ENCODE measurements at places on chromosomes 7 and 10.
A peak's percentile ranks its signal among the peaks of the same experiment; 100 is the strongest.

DNA sequence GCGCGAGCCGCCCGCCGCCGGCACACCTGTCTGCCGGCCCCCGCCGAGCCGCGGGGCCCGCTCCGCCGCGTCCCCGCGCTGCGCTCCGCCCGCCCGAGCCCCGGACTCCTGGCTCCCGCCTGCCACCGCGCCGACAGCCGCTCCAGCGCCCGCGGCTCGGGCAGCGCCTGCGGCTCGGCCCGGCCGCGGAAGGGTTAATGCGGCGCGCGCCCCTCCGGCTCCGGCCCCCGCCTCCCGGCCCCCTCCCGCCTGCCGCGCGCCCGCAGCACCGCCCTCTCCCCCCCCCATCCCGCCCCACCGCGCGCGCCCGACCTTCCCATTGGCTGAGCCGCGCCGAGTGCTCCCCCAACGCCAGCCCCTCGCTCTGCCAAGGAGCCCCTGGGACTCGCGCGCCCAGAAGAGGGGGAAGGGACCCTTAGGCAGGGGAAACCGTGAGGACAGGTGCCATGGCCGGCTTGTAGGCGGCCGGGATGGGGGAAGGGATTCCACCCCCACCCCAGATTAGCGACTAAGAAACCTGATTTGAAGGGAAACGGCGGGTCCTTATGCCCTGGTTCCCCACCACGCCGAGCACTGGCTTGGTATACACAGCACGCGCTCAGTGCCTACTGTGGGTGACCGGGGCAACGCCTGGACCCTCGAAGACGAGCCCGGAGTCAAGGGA is at the start of gene KCNH2:
Gene KCNH2 (minus strand): TSS at position 196 of the 664 bp plus-strand sequence. CDS start 408 bp downstream, outside the sequence.
- DNase-seq, result peak; percentile 78

DNA sequence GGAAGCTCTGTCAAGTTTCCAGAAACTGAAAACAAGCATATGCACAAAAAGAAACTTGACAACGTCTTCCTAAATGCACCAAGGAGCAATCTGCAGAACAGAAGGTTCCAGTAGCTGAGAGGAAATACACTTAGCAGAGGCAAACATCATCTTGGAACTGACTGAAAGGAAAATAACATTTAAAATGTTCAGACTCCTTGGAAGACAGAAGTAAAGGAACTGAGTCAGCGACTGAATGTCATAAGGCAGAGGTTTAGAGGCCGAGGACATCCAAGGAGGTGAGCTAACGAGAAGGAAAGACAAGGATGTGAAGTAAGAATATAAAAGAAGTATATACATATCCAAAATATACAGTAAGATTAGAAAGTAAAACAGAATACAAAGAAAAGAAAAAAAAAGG is 24.1 kb downstream of the SEMA3D start:
- no peak for DNase-seq

DNA sequence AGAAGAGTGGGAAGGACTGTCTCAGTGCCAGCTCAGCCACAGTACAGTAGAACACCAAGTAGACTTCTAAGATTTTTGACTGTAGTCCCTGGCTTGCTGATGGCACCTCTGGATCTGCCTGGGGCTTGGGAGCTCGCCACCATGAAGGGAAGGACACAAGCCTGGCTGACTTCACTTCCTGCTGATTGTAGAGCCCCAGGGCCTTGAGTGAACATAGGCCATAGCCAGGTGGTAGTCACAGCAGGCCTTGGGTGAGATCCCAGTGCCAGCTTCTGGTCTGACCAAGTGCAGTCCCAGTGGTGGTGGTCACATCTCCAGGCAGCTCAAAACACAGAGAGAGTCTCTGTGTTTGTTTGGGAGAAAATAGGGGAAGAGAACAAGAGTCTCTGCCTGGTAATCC is 57.6 kb upstream of the HBP1 start:
- no peak for DNase-seq

- no peak for DNase-seq
Observed at GRCh38 chr10:12852687-12853086, 148.8 kb downstream of the CCDC3 start.

- no peak for DNase-seq
Observed at GRCh38 chr7:25117226-25118047, 7.6 kb downstream of the CYCS start.

- no peak for DNase-seq
Observed at GRCh38 chr10:114694062-114694461, 36.0 kb upstream of the ABLIM1 start.

- DNase-seq, result no peak
Observed at GRCh38 chr10:94108200-94108599, 114.5 kb downstream of the PLCE1 start.

GRCh38 chr7:11416641-11417458 is 415.1 kb downstream of the THSD7A start:
- DNase-seq, result no peak

GRCh38 chr10:133292919-133293809 is 15.5 kb downstream of the TUBGCP2 start:
- no peak for DNase-seq

- no peak for DNase-seq
Observed at GRCh38 chr10:77983384-77984341, 45.7 kb downstream of the POLR3A start.

DNA sequence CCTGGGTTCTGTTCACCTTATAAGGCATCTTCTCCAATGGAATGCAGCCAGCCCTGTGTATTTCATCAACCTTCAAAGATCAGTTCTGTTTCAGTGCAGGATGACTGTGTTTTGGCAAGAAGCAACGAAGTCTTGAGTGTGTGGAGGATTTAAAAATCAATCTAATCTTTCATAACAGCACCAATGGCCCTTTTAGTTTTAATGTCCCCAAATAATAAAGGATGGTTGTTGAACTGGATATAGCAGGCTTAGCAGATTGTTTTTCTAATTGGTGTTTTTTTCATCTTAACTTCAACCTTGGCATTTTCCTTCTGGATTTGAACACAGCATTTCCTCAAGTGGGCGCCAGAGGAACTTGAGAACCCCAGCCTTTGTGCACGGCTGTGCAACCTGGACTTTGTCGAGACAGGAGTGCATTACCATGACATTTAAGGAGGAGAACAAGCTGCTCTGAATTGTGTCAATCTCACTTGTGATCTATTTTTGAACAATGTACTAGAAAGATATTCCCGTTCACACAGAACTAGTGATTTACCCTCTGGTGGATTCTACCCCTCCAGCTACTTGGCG is 313.3 kb upstream of the AKR1E2 start:
- DNase-seq, result peak; percentile 19

DNA sequence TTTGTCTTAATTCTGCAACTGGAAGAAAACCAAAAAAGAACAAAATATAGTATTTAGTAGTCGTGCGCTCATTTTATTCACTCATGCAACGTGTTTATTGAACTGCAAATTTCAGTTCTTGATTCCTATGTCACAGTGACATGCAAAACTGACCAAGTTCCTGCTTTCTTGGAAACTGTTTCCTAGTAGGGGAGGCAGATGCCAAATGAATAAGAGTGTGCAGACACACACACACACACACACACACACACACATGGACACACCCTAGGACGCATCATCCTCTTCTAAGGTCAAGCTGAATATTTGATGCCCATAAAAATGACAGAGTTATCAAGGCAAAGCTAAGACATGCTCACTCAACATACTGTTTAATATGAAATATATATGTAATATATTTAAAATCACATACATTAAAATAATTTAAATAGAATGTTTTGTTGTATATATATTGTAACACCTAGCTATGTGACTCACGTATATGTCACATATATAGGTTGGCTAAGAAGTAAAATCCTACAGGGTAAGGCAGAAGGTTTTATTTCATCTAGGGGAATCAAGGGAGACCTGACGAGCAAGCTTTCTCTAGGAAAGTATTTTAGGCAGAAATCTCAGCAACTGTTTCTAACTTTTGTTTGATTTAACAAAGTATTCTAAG is 79.6 kb downstream of the SVIL start:
- DNase-seq, result no peak

DNA sequence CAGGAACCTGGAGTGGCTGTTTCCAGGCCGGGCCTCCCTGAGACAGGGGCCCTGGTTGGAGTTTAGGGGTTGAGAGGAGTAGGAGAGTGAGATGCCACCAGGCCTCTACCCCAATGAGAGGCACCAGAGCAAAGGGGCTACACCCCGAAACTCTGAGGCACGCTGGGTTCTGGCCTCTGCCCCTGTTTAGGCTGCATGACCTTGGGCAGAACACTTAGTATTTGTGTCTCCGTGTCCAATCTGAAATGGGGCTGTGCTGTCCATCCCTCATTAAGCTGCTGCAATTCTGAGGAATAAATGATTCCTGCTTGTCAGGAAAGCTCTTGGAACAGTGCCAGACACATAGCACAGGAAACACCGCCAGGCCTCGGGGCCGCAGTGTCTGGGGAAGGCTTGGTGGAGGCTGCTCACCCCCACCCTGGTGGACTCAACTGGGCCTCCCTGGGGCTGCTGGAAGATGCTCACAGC is 40.5 kb upstream of the SAMD8 start:
- no peak for DNase-seq

DNA sequence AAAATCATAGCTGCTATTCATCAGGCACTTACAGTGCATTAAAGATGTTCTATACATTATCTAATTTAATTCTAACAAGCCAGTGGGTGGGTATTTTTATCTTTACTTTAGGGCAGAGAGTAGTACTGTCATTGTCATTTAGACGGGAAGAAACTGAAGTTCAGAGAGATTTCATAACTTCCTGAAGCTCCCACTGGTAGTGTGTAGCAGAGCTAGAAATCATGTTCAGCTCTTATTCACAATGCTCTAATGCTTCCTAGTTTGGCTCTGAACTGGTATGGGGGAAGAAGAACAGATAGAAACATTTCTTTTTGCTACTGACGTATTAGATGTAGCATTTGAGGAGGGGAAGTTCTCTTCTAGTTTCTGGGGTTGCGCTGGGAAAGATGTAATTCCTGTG is 116.7 kb downstream of the CYP26A1 start:
- DNase-seq, result no peak

- DNase-seq, result peak; percentile 73
Observed at GRCh38 chr7:156942708-156943090, 6.8 kb upstream of the NOM1 start.

- DNase-seq, result no peak
Observed at GRCh38 chr10:102401342-102401654, 5.8 kb downstream of the NFKB2 start.

DNA sequence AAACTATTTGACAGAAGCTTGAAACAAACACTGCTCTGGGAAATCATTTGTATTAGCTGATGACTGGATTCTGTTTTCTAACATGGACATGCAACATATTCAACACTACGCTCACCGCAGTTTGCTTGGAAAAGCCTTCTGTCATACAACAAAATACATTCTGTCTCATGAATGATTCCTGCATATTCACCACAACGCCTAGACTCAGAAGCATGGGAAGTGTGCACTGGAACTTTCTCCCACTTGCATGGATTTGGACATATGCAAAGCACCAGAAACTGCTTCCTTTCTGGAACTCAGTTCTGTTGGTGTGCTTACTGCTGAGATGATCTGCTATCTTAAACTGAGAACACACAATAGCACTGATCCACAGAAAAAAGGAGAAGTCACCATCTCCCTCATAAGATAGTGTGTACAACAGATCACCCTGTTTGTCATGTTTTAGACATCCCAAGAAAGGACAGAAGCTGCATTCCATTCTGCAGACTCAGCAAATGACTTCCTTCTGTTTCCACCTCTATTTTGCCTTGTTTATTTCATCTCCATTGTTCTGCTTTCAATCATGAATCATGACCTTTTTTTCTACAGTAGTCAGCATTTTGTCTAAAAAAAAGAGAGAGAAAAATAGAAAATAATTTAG is 115.8 kb downstream of the HTR7 start:
- no peak for DNase-seq

GRCh38 chr7:84735677-84736076 is 451.2 kb downstream of the SEMA3D start:
- DNase-seq, result no peak

GRCh38 chr7:35874886-35875285 is 74.0 kb downstream of the SEPTIN7 start:
- no peak for DNase-seq

DNA sequence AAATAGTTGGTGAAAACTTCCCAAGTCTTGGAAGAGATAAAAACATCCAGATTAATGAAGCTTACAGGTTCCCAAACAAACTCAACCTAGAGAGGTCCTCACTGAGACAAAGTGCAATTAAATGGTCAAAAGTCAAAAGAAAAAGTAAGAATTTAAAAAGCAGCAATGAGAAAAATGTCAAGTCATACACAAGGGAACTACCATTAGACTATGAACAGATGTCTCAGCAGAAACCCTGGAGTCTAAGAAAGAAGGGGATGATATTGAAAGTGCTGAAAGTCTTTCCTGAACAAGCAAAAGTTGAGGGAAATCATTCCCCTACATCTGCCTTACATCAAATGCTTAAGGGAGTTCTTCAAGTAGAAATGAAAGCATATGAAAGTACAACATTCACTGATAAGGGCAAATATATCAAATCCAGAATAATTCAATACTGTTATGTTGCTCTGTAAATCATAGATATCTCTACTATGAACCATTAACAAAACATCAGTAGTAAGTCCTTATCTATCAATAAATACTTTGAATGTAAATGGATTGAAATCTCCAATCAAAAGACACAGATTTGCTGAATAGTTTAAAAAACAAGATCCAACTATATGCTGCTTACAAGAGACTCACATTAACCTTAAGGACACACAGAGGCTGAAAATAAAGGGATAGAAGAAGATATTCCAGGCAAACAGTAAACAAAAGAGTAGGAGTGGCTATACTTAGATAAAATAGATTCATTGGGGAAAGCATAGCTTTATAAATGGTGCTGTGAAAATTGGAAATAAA is 449.5 kb downstream of the PHTF2 start:
- no peak for DNase-seq

- no peak for DNase-seq
Observed at GRCh38 chr7:155756322-155756721, 55.9 kb downstream of the SHH start.

- no peak for DNase-seq
Observed at GRCh38 chr7:112293416-112293815, 86.9 kb downstream of the ZNF277 start.

DNA sequence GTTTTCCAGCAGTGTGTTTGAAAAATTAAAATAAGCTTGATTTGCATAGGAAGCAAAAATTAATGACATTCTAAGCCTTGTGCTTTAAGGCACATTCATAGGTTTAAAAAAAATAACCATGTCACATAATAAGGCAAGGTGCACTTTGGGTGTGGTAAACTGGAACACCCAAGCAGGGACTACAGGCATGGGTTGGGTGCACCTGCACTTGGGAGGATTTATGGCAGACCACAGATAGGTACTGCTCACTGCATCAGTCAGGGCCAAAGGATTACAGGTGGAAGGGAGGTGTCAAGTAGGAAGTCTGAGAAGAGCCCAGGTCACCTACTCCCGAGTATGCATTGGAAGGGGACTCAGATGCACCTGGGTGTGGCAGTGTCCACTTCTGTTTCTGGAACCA is 753.7 kb downstream of the SUGCT start:
- no peak for DNase-seq

DNA sequence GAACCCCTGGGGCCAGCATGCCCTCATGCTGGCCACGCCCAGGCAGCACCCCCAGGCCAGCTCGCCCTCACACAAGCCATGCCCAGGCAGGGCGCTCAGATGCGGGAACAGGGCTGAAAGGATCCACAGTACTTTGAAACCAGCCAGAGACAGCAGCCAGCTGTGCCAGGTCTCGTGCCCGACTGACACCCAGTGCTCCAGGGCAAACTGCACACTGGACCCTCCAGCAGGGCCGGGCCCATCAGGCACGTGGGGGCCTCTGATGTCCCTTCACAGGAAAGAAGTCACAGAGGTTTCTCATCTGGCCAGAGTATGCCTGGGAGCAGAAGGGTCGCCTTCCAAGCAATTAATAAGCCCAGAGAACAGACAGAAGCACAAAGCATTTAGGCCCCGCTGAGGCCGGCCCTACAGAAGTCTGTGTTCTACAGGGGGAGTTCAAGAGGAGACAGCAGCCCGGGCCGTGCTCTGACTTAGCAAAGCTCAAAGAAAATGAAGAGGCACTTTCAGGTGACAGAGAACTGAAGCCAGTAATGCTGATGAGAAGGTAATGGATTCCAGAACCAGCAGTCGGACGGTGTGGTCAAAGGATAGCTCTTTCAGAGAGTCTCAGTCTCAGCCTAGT is 21.4 kb downstream of the MAD1L1 start:
- no peak for DNase-seq

All from HuH-7.5 (cell line).